ENCODE measurements at places on chromosomes 12 and 14. TPM values are rescaled to one million over a fixed set of nuclear protein-coding genes. Genes with fewer than 3 reads are reported as not detected.

DNA sequence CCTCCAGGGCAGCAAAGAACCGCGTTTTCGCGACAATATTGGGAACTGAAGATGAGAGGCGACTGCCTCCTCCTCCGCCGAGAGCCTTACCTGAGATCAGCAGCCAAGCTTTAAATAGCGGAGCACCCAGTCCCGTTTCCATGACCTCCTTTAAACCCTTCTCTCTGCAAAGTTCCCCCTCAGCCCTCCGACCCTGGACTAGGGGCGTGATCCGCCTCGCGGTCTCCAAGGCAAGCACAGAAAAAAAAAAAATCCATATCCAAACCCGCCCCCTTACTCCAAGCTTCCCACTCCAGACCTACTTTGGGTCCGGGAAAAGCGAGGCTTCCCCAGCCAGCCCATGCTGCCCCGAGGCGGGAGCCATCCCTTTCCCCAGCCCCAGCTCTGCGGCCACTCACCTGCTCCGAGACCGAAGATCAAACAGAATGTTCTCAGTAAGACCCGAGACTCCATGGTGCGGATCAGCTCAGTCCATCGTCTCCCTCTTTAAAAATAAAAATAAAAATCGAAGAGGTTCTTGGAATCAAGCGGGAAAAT lies 630 bp downstream of the NELL2 start:
- H3K36me3 ChIP-seq = no peaks in the 10 kb centered on the region
- peaks cover 39% of the 10 kb centered on the region for H3K27me3 ChIP-seq
- H3K4me1 ChIP-seq = peaks cover 5% of the 10 kb centered on the region
- H3K4me3 ChIP-seq = peak overlapping the region; percentile 73
- no peak overlapping the region for H3K27ac ChIP-seq
- no peak for DNase-seq

- H3K4me3 ChIP-seq = no peak overlapping the region
- H3K27me3 ChIP-seq = no peaks in the 10 kb centered on the region
- DNase-seq = no peak
- no peaks in the 10 kb centered on the region for H3K36me3 ChIP-seq
Measured at GRCh38 chr14:32618991-32619390, 289.9 kb downstream of the AKAP6 start.

Gene SRRM4
- not detected for total RNA-seq

- H3K4me1 ChIP-seq = no peaks in the 10 kb centered on the region
- H3K36me3 ChIP-seq = no peaks in the 10 kb centered on the region
- H3K4me3 ChIP-seq = no peak overlapping the region
- no peaks in the 10 kb centered on the region for H3K27me3 ChIP-seq
- no peak for DNase-seq
Measured at GRCh38 chr12:88308825-88309224, 166.7 kb downstream of the TMTC3 start.

DNA sequence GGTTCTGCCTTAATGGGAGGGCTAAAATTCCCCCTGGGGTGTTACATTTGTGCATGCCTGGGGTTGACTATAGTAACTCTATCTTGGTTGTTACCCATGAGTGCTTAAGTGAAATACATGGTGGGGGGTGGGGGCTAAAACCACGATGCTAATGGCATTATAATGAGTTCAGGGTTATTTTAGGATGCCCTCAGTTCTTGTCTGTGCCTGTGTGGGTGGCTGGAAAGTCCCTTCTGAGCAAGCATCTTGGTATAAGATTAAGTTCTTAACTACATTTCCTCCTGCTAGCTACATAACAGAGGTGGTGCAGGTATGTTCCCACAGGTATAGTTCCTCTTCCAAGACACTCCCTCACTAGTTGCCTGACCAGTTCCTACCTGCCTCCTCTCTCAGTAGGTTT lies 822.3 kb downstream of the LRFN5 start:
- no peaks in the 10 kb centered on the region for H3K27me3 ChIP-seq
- no peak overlapping the region for H3K4me3 ChIP-seq
- no peak for DNase-seq
- no peak overlapping the region for H3K27ac ChIP-seq
- no peaks in the 10 kb centered on the region for H3K36me3 ChIP-seq

GRCh38 chr12:32509328-32510091 lies 110.2 kb downstream of the FGD4 start:
- H3K27ac ChIP-seq = no peak overlapping the region
- no peak overlapping the region for H3K4me3 ChIP-seq
- H3K4me1 ChIP-seq = no peaks in the 10 kb centered on the region
- no peaks in the 10 kb centered on the region for H3K27me3 ChIP-seq
- no peak for DNase-seq

DNA sequence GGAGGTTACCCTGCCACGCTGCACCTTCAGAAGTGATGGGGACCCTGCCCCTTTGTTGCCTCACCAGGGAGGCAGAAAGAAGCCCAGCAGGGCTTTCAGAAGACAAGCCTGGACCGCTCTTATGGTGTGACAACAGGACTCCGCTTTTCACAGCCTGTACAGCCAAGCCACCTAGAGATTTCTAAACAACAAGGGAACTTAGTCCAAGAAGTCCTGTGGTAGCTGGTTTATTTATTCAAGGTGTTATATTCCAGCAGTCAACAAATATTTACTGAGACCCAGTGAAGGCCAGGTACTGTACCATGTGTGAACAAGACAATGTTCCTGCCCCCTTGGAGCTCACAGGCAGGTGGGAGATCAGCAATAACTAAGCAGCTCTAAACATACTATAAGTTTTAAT lies 4.0 kb upstream of the TMEM229B start:
- DNase-seq = no peak
- no peaks in the 10 kb centered on the region for H3K27me3 ChIP-seq
- H3K36me3 ChIP-seq = no peaks in the 10 kb centered on the region
- H3K4me1 ChIP-seq = no peaks in the 10 kb centered on the region
- no peak overlapping the region for H3K4me3 ChIP-seq
- H3K27ac ChIP-seq = no peak overlapping the region

Gene CCDC197
- total RNA-seq = not detected

Gene MLXIP
- 31.1 TPM for total RNA-seq

DNA sequence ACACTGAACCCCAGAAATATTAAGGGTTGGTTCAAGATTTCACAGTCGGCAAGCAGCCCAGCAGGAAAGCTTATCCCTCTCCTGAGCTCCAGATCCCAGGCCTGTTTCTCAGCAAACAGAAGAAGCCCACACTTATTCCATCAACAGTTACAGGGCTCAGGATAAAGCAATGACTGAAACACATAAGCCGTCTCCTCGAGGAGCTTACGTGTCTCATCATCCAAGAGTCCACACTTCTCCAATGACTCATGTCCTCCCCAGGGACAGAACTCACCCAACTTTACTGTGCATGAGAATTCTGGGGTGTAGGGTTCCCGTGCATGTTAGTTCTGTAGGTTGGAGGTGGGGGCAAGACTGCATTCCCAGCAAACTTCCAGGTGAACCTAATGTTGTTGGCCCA lies 31.2 kb downstream of the GSC start:
- H3K36me3 ChIP-seq = no peaks in the 10 kb centered on the region
- DNase-seq = no peak
- no peaks in the 10 kb centered on the region for H3K4me1 ChIP-seq
- no peak overlapping the region for H3K4me3 ChIP-seq
- H3K27ac ChIP-seq = no peak overlapping the region
- H3K27me3 ChIP-seq = no peaks in the 10 kb centered on the region

All from breast epithelium (tissue), 4 donors.